ENCODE measurements at places on chromosomes 1 and 21. TPM values are rescaled to one million over a fixed set of nuclear protein-coding genes. Genes with fewer than 3 reads are reported as not detected.

GRCh38 chr1:239511875-239512274, 125.5 kb downstream of the CHRM3 start:
- H3K4me3 ChIP-seq, result no peak overlapping the region
- no peaks in the 10 kb centered on the region for H3K27me3 ChIP-seq
- no peak overlapping the region for H3K27ac ChIP-seq
- no peak for DNase-seq
- H3K36me3 ChIP-seq, result no peaks in the 10 kb centered on the region
- no peaks in the 10 kb centered on the region for H3K4me1 ChIP-seq

Gene POGK
- polyA plus RNA-seq, result 2.8 TPM

Gene PLA2G2D
- polyA plus RNA-seq, result not detected

GRCh38 chr1:22315315-22316078, 136.2 kb upstream of the ZBTB40 start:
- no peak for DNase-seq
- peaks cover 6% of the 10 kb centered on the region for H3K27me3 ChIP-seq
- H3K36me3 ChIP-seq, result no peaks in the 10 kb centered on the region
- H3K4me1 ChIP-seq, result no peaks in the 10 kb centered on the region
- no peak overlapping the region for H3K4me3 ChIP-seq

- H3K36me3 ChIP-seq, result peaks cover 3% of the 10 kb centered on the region
- no peak overlapping the region for H3K27ac ChIP-seq
- H3K4me1 ChIP-seq, result peaks cover 5% of the 10 kb centered on the region
- DNase-seq, result no peak
- peaks cover 13% of the 10 kb centered on the region for H3K27me3 ChIP-seq
- no peak overlapping the region for H3K4me3 ChIP-seq
These were observed 5.8 kb downstream of the KISS1 start for GRCh38 chr1:204190212-204191211.

DNA sequence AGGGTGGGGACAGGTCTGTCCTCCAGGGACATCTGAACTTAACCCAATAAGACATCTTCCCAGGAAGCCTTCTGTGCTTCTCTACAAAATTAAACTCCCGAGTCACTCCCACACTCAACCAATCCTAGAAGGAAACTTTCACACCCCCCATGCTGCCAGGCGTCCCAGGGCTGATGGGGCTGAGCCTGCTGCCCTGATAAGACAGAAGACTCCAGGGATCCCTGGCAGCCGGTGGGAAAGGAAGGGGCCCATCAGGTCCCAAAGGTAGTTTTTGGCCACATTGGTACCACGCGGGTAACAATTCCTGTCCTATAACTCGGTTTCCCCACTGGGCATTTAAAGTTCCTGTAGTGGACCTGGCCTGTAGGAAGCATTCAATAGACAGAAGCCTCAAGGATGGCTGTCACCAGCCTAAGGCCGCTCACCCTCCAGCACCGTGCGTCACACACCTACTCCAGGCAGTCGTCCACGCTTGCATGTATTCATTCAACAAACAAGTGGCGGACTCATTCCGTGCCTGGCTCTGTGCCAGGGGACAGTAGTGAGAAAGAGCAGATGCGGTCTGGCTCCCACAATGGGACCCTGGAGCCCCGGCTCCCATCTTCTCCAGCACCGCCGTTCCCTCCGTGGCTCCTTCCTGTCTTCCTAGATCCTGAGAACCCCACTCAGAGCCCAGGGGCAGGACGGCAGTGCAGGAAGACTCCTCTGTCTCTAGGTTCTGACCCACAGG, 465.2 kb downstream of the NPHP4 start:
- no peaks in the 10 kb centered on the region for H3K4me1 ChIP-seq
- no peak for DNase-seq
- no peak overlapping the region for H3K27ac ChIP-seq

DNA sequence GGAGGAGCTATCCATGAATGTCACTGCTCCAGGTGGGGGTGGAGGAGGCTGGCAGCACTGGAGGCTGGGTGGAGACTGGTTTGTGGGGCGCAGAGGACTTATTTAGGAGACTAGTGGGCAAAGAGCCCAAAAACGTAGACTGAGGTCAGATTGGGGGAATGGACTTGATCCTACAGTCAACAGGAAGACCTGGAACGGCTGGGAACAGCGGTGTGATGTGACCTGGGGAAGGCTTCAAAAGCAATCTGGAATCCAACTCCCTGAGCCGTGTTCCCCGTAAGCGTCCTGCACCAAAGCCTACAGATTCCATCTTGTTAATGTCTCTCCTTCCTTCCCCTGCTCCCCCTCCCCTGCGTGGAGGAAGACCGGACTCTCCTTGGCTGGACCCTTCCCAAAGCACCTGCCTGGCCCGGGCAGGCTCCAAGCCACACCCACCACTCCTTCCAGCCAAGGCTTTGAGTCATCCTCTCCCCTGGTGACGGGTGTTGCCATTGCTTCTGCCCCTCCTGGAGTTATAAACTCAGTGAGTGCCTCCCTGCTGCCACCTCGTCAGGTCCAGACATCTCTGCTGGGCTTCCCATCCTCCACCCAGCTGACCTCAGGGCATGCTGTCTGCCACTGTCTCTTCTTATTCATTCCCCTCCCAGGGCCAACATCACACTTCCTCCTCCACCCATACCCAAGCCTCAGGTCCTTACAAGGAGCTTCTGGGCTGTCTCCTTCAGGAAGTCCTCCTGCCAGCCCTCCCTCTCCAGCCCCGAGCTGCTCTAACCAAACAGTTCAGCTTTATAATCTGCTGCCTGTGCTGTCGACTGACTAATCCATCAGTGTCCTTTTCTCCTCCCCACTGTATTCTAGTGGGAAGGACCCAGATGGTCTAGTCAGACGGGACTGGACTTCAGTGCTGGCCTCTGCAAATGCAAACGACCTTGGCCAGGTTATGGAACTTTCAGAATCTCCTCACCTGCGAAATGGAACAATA, 1.6 kb upstream of the CLSTN1 start:
- no peaks in the 10 kb centered on the region for H3K36me3 ChIP-seq
- H3K27ac ChIP-seq, result peak overlapping the region; percentile 85
- H3K4me1 ChIP-seq, result peaks cover 42% of the 10 kb centered on the region
- peaks cover 6% of the 10 kb centered on the region for H3K27me3 ChIP-seq
- peak; percentile 33 for DNase-seq
